Peyer's patch (tissue), 4 donors: ENCODE measurements at places on chromosomes 12 and 14.

DNA sequence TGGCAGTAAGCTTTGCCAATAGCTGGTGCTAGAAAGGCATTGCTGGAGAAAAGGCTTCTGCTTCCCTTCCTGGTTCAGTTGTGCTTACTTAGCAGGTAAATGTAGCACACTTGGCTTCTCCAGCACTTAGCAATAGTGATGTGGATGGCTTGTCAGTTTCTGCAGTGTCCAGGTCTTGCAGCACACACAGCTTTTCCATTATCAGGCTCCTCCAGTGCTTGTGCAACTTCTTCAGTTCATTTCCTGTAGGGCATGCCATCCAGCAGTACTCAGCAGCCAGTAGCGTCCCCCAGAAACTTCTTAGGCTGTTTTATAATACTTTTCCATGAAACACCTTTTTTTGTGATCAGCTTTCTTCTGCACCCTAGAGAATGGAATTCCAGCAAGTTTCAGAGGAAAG is 154.6 kb downstream of the SLC6A15 start:
- no peak for DNase-seq

- no peak for DNase-seq
Measured at GRCh38 chr14:106268013-106268727, 741.8 kb downstream of the TMEM121 start.

DNA sequence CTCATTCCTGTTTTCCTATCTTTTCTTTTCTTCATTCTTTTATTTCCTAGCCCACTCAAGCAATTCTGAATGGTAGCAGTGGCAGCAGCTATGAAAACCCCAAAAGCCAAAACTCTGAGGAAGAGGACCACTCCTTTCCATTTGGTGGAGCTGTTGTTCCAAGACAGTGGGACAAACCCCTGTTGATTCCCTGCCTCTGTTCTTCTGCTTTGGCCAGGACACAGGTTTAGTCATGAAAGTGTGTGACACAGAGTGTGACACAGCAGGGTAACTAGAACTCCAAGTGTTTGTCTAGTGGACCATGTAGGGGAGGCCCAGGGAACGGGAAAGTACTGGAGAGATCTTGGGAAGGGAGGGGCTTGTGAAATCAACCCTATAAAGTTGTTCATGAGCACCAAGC is 71.1 kb downstream of the PTCSC3 start:
- no peak for DNase-seq

DNA sequence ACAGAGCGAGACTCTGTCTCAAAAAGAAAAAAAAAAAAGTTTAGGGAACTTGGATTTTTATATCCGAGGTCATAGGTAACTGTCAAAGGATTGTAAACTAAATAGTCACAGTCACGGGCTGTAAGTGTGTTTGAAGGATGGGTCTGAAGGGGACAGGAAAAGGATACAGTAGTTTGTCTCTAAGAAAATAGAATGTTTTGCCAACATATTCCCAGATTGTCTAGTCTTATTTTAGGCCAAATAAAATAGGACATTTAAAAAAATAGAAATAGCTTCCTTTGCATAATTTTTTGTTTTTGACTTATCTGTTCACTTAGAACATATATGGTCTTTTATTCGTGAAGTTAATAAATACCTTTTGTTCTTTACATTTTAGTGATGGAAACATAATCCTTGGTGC is 24.2 kb upstream of the REP15 start:
- no peak for DNase-seq

GRCh38 chr12:120774169-120774916 is 48.7 kb downstream of the ACADS start:
- DNase-seq: no peak

DNA sequence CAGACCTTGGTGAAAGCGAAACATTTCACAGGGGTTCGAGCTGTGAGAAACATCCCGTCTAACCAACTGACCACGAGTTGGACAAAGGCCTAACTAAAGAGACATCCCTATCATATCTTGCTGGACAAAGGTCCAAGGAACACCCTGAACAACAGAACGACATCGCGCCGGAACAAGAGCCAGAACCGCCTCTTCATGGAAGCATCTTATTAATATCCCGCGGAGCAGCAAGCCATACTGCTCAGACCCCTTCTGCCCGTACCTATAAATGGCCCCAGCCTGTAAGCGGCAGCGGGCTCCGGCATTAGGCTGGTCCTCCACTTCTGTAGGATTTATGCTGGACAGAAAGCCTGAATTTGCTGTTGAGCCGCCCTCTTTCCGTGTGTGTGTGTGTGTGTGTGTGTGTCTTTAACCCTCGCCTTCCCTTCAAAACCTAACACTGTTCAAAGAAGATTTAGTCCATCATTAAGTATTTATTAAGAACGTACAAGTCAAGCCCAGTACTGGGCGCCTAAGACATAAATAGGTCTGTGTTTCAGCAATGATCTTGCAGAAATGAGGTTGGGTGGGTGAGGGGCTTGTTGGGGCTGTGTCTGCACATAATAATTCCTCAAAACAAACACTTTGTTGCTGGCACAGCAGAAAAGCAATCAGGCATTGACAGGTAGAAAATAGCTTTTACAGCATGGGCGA is 1.9 kb downstream of the SLC6A15 start:
- no peak for DNase-seq

DNA sequence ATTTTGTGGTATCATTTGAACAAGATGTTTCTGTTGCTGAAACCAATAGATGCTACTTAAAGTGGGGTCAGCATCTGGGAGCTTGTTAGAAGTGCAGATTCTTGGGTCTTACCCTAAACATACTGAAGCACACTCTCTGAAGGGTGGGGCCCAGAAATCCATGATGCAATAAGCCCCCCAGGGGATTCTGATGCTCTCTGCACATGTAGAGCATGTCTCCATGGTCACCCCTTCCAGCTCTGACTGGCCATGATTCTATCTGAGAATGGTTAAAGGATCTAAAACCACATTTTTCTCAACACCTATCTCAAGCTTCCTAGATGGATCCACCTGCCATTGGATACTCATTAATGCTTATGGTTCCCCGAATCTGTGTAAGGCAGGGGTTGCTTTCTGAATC is 20.4 kb downstream of the JDP2 start:
- no peak for DNase-seq

DNA sequence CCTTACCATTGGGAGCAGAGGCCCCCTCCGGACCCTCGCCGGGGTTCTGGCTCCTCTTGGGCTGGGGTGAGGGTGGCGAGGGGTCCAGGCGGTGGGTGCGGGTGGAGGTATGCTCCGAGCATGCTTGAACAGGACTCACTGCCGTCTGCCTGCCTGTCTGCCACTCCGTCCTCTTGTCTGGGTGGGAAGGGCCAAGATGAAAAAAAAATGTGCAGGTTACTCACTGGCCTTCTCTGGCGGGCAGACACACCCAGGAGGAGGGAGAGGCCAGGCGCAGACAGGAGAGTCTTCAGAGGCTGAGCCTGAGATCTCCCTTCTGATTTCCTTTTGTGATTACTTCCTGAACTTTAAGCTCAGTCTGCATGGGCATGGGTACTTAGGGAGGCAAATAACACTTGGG is 76.1 kb downstream of the STON2 start:
- DNase-seq: peak; percentile 75

GRCh38 chr14:76977793-76978720 is 50.5 kb downstream of the IRF2BPL start:
- DNase-seq: peak; percentile 70

GRCh38 chr12:23704992-23705943 is 244.2 kb downstream of the SOX5 start:
- DNase-seq: no peak

DNA sequence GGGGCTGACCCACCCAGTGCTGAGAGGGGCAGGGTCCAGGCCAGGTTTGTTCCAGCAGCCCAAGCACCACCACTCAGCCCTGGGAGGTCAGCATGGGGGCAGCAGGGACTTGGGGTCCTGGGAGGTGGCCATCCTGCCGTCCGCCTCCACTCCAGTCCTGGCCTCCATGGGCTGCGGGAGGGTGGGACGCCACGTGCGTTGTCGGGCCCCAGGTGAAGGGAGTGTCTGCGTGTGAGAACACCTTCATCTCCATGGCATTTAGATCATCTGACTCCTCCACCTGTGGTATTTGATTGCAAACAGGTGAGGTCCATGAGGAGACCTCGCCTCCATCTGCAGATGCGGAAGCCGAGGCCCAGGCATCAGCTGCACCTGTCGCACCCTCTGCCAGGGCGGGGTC is 44.1 kb downstream of the FBRSL1 start:
- no peak for DNase-seq
